NK-92 treated with Interleukin-12 subunit alpha and Interleukin-12 subunit beta, amount 100 ng/mL, for 24 hours (cell line): ENCODE measurements at places on chromosomes 2 and 18.

- DNase-seq, result no peak
These were observed 280.6 kb downstream of the NCKAP5 start for GRCh38 chr2:133287709-133288108.

- DNase-seq, result no peak
These were observed 95.4 kb upstream of the AQP4 start for GRCh38 chr18:26960911-26961310.

GRCh38 chr2:129056309-129056958 is 737.8 kb upstream of the HS6ST1 start:
- no peak for DNase-seq

GRCh38 chr2:74951211-74951754 is 7.2 kb upstream of the POLE4 start:
- no peak for DNase-seq

GRCh38 chr18:75339936-75340605 is 87.4 kb downstream of the SMIM21 start:
- DNase-seq, result no peak

DNA sequence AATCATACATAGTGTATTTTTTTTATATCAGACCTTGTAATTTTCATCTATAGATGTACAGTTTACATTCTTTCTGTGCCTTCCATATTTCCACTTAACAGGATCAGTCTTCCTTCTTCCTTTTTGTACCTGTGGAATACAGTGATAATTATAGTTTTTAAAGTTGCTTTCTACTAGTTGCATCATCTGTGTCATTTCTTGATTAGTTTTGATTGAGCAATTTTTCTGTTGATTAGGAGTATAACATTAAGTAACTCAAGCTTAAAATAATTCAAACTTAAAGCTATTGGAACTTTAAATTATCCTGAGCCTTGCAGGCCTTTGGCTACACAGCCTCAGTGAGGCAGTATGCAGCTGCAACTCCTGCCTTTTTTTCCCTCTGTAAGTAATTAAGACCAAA is 57.4 kb downstream of the NEURL3 start:
- no peak for DNase-seq

DNA sequence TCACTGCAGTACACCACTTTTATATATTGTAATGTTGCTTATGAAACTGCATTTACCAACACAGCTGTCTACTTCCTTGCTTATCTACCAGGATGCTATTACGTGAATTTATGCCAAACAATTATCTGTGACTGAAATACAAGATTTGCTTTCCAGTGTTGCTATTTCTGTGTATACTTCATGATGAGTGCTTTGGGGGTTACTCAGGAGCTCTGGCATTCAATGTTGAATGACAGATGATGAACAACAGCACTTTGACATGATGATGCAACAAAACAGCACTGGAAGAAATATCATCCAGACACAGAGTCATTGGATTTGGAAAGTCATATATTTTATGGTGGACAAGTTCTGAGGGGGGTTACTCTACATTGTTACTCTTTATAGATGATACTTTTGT is 125.8 kb downstream of the NETO1 start:
- no peak for DNase-seq

- no peak for DNase-seq
These were observed 72.4 kb upstream of the HAAO start for GRCh38 chr2:42864641-42865280.

GRCh38 chr2:212892193-212892592 is 259.2 kb downstream of the IKZF2 start:
- peak; percentile 2 for DNase-seq

DNA sequence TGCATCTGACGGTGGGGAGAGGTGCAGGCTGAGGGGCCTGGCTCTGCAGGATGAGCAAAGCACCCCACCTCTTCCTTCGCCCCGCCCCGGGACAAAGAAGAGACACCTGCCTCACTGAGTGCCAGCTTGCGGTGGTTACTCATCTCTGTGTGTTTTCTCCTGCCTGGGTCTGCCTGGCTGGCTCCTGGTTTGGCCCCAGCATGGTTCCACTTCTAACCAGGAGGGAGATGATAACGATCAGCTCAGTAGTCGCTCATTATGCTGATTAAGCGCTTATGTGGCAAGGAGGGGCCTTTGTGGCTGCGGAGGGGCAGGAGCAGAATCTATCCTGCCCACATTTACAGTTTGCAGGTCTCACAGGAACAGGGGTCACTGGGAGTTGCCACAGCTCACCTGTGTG is 68.7 kb upstream of the EDAR start:
- DNase-seq, result no peak

- DNase-seq, result peak; percentile 41
These were observed 825 bp downstream of the ITGA6 start for GRCh38 chr2:172427990-172428831.

DNA sequence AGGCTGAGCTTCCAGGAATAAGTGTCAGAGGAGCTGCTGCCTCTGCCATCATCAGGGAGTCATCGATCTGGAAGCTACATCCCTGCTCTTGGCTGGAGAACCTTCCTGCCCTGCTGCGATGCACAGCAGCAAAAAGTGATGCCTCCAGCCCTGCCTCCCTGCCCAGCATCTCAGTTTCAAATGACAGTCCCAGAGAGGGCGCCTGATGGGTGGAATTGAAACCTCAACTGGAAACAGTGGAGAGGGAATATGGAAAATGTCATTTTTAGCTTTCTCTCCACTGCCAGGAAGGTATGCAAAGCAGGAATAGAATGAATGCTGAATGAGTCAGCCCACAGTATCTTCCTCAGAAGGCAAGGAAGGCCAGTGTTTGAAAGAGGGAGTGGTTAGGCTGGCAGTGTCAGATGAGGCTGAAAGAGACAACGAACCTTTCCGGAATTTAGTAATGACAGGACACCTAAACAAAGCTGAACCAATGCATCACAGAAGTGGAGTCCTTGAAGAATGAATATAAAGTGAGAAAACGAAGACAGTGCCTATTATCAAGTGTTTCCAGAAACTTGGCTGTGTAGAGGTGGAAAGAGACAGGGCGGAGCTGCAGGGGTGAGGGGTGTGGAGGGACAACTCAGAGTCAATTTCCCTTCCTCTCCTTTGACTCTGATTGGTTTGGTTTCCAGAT is 153.9 kb upstream of the NDUFV2 start:
- DNase-seq, result no peak

GRCh38 chr2:196544906-196545433 is 94.5 kb upstream of the CCDC150 start:
- no peak for DNase-seq

DNA sequence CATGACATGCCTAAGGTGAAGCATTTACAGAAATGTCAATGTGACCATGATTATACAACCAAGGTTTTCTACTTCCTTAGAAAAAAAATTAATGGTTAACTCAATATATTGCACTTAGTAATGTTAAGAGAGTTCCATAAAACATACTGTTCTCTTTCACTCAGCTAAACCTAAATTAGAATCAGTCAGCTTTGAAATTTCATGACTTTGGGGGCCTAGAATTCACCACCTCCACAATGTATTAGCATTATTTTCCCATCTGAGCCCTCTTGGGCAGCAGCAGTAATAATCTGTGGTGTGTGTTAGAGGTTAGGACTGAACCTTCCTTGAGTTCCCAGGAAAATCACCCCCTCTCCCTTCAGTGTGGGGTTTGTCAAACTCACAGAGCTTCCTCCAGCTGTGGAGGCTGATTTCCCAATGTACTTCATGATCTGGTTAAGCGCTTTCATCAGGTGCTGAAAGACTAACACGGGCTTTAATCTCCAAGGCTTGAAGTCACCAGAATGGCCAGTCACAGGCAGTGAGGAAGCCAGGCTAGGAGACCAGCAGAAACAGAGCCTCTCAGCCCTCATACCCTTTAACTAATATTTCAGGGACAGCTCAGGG is 7.1 kb upstream of the UPP2 start:
- DNase-seq, result no peak

DNA sequence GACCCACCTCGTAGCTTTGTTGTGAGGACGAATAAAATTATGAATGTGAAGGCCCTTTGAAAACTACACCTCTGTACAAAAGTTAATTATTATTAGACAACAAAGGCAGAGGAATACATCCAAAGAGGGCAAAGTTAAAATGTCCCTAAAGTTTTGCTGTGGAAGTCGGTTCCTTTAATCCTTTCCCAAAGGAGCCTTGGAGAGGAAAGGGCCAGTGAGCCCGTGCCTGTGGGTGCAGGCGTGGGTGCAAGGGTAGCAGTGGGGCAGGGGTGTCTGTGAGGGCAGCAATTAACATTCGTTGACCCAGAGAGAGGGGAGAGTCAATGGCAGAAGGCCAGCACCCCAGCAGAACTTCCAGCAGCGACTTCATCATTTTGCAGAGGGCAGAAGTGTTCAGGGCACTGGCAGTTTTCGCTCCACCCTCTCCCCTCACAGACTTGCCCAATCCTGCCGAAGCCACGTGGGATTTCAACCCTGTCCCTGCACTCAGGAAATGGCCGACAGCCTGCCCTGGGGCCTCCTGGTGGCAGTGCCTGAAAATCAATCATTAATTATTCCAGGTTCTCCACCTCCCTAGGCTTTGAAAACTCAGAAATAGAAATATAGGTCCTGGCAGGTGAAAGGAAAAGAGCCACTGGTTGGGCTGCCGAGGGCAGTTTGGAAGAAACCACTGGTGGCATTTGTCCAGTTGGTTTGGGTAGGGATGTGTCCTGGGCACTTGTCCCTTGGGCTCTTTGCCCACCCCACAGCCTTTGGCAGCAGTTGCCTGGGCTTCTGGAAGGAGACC is 4.2 kb upstream of the PAX8 start:
- DNase-seq, result no peak

GRCh38 chr2:143205106-143205764 is 76.0 kb downstream of the ARHGAP15 start:
- DNase-seq, result no peak

DNA sequence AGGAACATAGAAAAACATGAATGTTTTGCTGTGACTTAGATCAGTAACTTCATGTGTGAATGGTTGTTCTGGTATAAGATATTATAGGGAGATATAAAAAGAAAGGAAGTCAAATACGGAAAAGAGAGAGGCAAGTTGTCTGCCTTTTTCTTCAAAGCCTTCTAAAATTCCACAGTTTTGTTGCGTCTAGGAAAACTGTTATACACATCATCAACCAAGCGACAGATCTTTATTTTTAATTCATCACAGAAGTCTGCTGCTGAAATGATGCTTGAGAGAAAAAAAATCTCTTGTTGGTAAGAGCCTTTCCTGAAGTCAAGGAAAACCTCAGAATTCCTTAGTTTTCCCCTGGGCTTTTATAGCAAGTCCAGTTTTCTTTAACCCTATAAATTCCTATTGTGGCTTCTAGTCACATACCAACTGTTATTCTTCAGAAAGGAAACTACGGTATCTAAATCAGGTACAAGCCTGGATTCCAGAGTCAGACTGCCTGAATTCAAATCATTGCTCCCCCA is 36.3 kb upstream of the TANC1 start:
- no peak for DNase-seq

DNA sequence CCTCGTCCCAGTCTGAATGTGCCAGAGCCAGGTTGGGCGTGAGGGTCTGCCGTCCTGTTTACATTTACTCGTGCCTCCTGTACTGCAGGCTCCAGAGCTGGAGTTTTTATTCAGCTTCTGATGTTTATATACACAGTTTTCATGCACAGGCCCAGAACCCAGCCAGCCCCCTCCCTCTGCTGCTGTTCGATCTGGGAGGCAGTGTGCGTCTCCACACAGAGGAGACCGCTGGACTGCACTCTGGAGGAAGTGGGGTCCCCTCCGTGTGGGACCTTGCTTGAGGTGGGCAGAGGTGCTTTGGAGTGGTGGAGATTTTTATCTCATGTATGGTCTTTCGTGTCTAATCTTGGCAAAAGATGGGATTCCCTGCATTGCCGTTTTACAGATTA is 90.6 kb downstream of the GLI2 start:
- DNase-seq, result no peak

- DNase-seq, result no peak
These were observed 286.9 kb downstream of the CTNNA2 start for GRCh38 chr2:79799729-79800128.

DNA sequence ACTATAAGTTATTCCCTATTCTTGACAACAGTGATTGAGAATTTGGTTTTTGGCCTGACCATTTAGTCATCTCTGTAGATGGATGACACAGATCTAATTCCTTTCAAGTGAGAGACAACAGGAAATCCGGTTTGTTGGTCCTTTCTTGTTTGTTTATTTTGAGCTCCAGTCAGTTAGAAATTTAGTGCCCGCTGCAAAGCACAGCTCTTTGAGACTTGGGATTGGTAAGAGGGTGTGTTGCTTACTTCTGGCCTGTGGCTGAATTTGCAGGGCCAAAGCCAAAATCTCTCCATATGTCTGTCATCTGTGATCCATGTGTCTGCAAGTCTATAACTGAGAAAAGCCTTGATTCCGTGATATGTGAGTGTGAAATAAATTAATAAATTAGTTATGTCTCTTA is 74.3 kb downstream of the BIN1 start:
- no peak for DNase-seq

GRCh38 chr2:217833439-217833838 is 169.4 kb downstream of the TNS1 start:
- DNase-seq, result no peak

DNA sequence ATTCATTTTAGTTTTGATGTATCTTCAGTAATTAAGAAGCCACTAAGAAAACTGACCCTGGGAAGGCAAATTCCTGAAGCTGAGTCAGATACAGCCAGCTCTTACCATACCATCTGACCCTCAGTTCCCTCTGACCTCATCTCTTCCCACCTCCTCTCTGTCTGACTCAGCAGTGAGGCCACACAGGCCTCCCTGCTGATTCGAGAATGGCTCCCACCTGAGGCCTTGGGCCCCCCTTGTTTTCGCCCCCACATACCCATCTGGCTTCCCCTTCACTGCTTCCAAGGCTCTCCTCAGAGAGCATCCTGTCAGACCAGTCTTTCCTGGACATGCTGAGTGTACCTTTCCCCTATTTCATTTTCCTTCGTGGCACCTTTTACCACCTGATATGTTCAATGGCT is 71.0 kb upstream of the CYP1B1 start:
- DNase-seq, result peak; percentile 25
